ENCODE measurements at places on chromosomes 1 and 21.

DNA sequence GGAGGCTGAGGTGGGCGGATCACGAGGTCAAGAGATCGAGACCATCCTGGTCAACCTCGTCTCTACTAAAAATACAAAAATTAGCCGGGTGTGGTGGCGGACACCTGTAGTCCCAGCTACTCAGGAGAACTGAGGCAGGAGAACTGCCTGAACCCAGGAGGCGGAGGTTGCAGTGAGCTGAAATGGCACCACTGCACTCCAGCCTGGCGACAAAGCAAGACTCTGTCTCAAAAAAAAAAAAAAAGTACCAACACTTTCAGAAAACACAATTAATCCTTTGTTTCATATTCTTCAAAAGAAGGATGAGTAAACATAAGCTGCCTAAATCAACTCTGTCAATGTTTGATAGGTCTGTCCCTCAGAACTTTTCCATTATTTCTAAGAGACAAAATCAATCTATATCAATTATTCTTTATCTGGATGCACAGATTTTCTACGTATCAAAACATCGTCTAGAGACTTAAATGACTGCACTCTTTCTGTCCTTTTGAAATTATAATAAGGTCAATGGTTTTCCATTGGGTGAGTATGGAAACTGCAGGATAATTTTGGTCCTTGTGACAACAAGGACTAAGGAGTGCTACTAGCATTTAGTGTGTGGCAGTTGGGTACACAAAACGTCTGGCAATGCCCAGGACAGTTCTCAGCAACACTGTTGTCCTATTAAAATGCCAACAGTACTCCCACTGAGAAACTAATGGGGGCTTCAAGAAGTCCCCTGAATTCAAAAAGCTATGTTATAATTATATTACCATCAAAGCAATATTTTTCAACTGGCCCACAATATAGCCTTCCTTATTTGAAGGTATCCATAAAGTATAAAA, 40.7 kb downstream of the LPGAT1 start:
- DNase-seq, result no peak

DNA sequence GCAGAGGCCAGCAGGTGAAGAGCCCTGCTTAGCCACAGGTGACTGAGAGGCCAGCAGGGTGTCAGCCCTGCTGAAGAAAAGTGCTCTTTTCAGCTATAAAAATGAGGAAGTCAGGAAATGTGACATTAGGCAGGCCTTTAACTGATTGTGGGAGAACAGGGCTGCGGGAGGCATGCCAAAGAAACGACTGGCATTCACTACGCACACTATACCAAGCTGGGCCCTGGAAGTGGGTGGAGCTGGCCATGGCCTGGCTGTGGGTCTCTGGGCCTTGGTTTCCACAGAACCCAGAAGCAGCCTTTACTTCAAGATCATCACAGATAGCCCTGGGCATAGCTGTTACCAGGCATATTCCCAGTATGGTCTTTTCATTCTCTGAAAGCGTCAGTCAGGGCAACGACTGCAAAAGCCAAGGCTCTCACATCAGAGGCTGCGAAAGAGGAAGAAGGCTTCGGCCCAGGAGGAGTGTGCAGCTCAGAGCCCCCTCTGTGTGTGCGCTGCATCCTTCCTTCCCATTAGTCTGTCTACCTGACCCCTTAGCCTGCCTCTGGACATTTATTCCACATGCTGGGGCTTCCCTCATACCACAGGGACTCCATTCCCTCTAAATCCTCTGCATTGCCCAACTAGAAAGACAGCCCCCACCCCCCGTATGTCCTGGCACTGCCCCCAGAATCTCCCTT, 14.3 kb downstream of the SLC2A1 start:
- DNase-seq, result no peak

DNA sequence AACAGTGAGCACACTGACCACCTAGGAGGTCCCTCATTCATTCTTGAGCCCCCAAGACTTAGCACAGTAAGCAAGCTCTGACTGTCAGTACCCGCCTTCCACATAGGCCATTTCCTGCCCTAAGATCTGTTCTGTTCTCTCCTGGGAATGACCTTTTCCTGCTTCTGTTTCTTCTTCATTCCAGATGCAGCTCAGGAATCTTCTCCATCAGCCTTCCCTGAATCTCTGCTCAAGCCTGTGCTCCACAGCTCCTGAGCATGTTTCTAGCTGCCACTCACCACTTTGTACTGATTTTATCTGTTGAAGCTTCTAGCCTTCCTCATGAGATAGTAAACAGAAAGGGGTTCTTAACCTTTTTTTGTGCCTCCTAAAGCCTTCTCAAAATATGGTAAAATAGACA, 56.6 kb downstream of the ZNF281 start:
- DNase-seq, result no peak

DNA sequence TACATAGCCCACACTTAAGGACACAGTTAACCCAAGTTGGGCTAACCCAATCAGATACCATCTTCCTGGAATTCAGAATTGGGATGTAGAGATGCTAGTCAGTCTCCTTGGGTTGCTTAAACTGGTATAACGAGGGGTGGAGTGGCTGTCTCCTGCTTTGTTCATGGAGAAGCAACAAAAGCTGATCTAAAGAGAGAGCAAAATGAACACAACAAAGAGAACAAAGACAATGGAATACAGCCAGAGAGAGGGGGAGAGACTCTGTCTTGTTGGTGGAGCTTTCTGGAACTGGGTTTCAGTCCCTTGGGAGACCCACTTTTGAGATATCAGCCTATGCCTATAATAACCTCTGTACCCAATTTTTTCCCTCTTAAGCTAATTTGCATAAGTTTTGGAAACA, 138.1 kb downstream of the ATG4C start:
- DNase-seq, result no peak

- DNase-seq, result no peak
These were observed 25.1 kb downstream of the GRHL3 start for GRCh38 chr1:24344090-24344742.

GRCh38 chr1:2299131-2299627, 71.1 kb downstream of the SKI start:
- DNase-seq, result no peak

GRCh38 chr1:67433837-67434236, 3.6 kb upstream of the SERBP1 start:
- no peak for DNase-seq

DNA sequence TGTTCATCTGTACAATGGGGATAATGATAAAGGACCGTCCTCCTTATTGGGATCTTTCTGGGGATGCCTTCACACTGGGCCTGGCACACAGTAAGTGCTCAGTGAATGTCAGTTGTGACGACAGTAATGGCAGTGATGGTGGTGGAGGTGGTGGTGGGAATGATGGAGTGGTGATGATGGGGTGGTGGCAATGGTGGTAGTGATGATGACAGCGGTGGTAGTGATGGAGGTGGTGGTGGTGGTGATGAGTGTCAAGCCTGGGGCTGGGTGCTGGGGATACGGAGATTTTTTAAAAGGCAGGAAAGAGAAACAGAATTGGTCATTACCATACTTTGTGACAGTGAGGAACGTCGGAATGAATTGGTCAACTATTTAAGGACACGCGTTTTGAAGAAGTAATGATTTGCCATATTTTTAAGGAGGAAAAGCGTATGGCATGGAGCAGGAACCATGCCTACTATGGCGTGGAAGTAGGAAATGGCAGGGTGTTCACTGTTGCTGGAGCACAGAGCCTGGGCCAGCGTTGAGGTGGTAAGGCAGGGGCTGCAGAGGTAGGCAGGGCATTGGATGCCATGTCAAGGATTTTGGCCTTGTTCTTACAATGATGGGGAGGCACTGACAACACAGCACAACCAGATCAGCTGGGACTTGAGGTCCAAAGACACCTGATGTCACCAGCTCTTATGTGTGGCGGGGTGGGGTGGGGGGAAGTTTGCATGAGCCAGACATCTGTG, 128.7 kb downstream of the ACTL8 start:
- DNase-seq, result no peak

DNA sequence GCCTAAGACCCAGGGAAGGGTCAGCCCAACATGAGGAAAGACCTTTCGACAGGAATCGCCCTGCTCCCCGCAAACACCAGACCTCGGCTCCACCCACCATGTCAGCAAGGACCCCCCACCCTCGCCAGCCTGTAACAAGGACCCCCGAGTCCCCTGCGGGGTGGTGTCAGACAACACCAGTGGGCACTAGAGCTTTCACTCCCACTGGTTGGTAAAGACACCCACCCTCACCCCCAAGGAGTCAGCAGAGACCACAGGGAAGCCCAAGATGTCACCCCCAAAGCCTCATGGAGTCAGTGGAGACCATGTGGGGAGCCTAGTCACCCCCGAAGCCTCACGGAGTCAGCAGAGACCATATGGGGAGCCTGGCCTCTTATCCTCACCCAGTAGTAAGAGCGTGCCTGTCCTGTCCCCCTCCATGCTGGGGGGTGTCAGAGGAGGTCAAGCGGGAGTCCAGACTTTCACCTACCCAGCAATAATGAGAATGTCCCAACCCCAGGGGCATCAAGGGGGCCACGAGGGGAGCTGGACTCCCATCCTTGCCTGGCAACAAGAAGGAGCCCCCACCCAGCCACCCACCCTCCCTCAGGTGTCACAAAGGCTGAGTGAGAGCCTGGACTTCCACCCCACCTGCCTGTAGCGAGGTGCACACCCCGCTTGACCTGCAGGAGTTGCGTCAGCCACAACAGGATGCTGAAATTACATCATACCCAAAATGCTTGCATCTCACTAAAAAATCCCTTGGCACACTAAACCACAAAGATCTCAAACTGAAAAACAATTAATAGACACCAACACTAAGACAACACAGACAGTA, 24.8 kb downstream of the SLC19A1 start:
- no peak for DNase-seq

GRCh38 chr1:207581496-207582153, 63.3 kb upstream of the CR1L start:
- no peak for DNase-seq

- no peak for DNase-seq
These were observed 8.1 kb upstream of the XCL1 start for GRCh38 chr1:168568346-168568745.

DNA sequence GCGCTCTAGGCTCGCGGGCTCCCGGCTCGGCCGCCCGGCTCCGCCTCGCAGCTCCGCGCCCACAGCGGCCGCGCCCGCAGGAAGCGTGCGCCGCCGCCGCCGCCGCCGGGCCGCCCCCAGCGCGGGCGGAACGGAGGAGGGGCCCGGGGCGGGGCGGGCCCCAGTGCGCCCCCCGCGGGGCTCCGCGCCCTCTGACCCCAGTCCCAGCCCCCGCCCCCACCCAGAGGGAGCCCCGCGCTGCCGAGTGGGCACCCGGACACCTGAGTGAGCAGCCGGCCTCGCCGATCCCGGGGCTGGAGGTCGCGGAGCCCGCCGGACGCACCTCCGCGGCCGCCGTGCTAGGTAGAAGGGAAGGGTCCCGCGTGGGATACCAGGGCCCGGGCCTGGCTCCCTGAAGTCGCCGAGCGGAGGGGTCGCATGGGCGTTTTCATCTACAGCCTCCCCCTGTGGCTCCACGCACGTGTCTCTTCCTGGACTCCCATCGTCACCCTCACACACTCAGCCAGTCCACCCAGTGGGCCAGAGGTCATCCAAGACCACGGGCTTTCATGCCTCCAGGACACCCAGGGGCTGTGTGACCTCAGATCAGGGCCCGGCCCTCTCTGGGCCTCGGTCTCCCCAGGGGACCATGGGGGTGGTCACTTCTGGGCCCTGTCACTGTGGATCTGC, at the start of gene SDC3:
SDC3 (minus strand) TSS at position 63 of the 669 bp plus-strand sequence. CDS start 172 bp downstream, outside the sequence.
- no peak for DNase-seq

DNA sequence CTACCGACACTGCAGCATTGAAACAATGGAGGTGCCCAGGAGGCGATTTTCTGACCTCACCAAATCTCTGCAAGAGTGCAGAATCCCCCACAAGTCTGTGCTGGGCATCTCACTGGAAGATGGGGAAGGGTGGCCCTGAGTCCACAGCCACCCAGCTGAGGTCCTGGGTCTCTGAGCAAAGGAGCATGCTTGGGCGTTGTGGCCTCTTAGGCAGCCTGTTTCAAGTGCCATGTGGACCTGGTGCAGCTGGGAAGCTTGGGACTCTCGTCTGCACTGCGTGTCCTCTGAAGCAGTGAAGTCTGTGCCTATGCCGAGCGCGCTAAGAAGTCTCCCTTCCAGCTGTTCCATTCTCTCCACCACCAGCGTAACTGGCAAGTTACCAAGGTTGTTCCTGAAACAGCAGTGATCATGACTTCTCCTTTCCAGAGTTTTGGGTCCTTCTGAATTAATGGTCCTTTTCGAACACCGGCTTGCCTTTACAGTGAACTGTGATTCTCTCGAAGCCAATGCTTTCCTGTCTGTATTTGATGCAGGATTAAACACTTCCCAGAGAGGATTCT, 5.0 kb upstream of the PLA2G2C start:
- no peak for DNase-seq

- DNase-seq, result no peak
These were observed 6.4 kb upstream of the SYT2 start for GRCh38 chr1:202716654-202717053.

DNA sequence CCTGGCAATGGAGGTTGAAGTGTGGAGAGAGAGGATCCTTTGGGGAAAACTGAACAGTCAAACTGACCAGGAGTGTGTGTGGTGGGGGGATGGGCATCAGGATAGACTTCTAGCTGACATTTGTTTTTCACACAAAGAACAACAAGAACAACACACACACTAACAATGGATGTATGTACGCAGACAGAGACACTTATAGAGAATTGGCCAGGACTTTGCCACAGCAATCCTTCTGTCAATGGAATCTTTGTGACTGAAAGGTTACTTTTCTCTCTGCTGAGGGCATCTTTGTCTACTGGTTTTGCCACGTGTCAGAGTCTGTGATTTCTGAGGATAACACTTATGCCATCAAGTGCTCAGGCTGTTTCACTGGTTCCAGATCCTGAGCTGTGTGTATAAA, 12.4 kb upstream of the FCGR2A start:
- DNase-seq, result no peak

DNA sequence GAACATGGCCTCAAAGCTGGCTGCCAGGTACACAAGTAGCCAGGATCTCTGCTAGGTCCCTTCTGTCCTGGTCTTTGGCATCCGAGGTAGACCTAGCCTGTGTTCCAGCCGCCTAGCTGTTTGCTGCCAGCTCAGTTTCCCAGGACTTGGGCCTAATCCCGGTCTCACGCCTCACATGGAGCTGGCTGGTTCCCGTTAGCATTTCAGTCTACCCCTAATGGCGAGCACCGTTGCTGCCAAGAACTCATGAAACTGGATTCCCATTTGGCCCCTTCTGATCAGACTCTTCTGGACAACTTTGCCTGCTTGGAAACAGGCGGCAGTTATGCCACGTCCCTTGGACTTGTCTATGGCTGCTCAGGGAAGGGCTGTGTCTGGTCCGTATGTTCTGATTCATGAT, 26.2 kb upstream of the HHAT start:
- no peak for DNase-seq

- no peak for DNase-seq
These were observed 150.3 kb upstream of the VANGL1 start for GRCh38 chr1:115491298-115492018.
